ENCODE measurements at places on chromosomes 2 and 18.

DNA sequence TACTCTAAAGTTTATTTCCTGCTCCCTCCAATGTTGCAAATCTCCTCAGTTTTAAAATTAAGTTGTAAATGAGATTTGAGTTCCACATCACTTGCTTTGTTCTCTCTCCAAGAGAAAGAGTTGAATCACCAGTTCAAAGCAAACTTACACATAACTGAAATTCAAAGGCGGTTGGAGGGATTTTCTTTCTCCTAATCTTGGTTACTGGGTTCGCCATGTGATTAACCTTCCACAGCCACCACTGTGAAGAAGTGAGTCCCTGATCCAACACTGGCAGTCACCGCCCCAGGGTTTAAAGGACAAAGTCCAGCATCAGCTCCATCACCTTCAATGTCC, 247.1 kb downstream of the MYCN start:
- no peak for DNase-seq

DNA sequence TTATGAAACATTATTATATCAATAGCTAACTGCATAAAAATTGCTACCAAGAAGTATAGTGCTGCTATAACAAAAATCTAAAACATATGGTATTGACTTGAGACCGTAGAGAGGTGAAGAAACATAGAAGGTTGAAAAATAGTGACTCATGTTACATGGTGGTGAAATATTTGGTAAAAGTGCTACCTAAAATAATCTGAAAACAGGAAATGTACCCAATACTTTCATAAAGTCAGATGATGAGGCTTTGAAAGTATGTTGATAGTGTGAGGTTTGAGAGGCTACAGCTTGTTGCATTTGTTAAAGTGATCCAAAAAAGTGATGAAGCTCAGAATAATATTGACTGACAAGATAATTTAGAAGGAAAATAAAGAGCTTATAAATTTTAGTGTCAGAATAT, 718.7 kb upstream of the SLC8A1 start:
- no peak for DNase-seq

- no peak for DNase-seq
These were observed 28.1 kb upstream of the CHST9 start for GRCh38 chr18:27213123-27213717.

GRCh38 chr2:137111896-137112295, 346.6 kb downstream of the THSD7B start:
- no peak for DNase-seq

DNA sequence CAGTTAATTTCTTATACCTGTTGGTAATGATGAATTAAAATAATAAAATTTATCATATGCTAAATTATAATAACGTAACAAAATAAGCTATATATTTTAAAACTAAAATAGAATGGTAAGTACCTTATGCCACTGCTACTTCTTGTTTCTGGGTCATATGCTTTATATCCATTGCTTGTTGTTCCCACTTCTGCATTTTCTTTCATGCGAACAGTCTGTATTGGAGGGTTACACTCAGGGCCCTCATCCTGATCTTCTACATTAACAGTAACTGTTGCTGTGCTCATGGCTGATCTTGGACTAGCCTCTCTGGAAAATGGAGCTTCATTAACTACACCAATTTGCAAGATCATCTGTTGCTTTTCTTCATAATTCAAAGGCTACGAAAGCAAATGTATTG, 22.2 kb downstream of the DSC2 start:
- no peak for DNase-seq

DNA sequence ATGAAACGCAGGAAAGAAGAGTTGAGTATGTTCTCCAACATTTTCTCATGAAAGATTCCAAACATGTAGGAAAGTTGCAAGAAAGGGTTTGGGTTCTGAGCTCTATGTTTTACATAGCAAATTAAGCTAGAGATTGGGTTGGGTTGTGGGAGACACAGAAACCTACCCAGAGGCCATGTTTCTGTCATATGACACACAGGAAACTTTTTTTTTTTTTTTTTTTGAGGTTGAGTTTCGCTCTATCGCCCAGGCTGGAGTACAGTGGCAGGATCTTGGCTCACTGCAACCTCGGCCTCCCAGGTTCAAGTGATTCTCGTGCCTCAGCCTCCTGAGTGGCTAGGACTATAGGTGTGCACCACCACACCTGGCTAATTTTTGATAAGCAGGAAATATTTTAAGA, 57.6 kb downstream of the DOCK10 start:
- no peak for DNase-seq

GRCh38 chr2:29216609-29216909, 101.3 kb downstream of the CLIP4 start:
- DNase-seq: no peak

All from NCI-H1092 treated with DMSO at 0.1 percent for 48 hours (cell line).